MV-4-11 (cell line): ENCODE measurements at places on chromosomes 3 and 15.

- no peak for DNase-seq
These were observed 17.6 kb downstream of the ZNF589 start for GRCh38 chr3:48258530-48258929.

GRCh38 chr15:91469632-91470567 is 369.8 kb downstream of the SV2B start:
- no peak for DNase-seq

GRCh38 chr3:178459038-178459410 is 77.2 kb upstream of the KCNMB2 start:
- DNase-seq, result no peak

GRCh38 chr15:68286256-68286655 is 8.7 kb downstream of the FEM1B start:
- DNase-seq, result no peak
